ENCODE measurements at places on chromosomes 13 and 19.

DNA sequence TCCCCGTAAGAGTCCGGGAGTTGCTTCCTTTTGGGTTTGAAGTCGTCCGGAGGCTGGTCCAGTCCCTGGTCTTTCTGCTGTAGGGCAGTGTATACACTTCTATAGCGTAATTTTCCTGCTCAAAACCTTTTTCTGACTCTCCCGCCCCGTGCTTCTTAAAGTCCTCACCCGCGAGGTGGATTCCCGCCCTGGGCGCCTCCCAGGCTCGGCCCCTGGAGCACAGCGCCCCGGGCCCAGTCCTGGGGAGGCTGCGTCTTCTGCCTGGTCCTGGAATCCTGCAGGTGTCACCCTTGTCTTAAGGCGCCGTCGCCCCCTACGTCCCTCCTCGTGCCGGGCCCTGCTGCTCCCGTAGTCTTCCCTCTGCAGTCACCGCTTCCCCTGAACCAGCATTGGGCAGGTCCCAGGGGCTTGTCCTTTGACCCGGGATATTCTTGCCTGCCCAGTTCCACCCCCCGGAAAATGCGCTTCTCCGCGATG, 34.4 kb upstream of the ZNF808 start:
- peaks cover 4% of the 10 kb centered on the region for H3K4me1 ChIP-seq
- DNase-seq, result peak; percentile 32
- no peak overlapping the region for H3K27ac ChIP-seq
- peak overlapping the region; percentile 35 for H3K4me3 ChIP-seq

DNA sequence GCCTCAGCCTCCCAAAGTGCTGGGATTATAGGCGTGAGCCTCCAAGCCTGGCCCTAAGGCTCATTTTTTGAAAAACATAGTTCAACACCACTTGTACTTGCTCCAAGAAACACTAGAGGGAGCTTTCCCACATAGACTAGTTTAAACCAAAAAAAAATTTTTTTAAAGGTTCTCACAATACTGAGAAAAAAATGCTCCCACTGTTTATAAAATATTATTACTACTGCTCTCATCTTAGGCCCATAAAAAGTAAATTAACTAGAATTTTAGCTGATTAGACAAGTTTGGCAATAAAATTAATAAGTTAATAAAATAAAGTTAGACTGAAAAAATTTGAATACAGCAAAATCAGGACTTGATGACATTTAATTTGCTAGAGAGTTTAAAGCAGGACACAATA, 109.5 kb downstream of the TBC1D4 start:
- H3K4me1 ChIP-seq, result peaks cover 2% of the 10 kb centered on the region
- no peak overlapping the region for H3K4me3 ChIP-seq
- no peak overlapping the region for H3K27ac ChIP-seq
- no peaks in the 10 kb centered on the region for H3K36me3 ChIP-seq
- peak; percentile 82 for DNase-seq
- no peaks in the 10 kb centered on the region for H3K27me3 ChIP-seq

GRCh38 chr13:50378509-50379044, 363.3 kb downstream of the KCNRG start:
- DNase-seq, result no peak
- no peak overlapping the region for H3K4me3 ChIP-seq
- no peaks in the 10 kb centered on the region for H3K4me1 ChIP-seq
- no peaks in the 10 kb centered on the region for H3K36me3 ChIP-seq

- no peaks in the 10 kb centered on the region for H3K27me3 ChIP-seq
- H3K27ac ChIP-seq, result no peak overlapping the region
- no peak for DNase-seq
- H3K36me3 ChIP-seq, result no peaks in the 10 kb centered on the region
- no peak overlapping the region for H3K4me3 ChIP-seq
Measured at GRCh38 chr13:78700121-78700910, 41.4 kb upstream of the OBI1 start.

GRCh38 chr13:22880741-22881720, 299.7 kb upstream of the SGCG start:
- DNase-seq, result no peak
- no peaks in the 10 kb centered on the region for H3K36me3 ChIP-seq
- H3K27me3 ChIP-seq, result no peaks in the 10 kb centered on the region
- H3K4me1 ChIP-seq, result no peaks in the 10 kb centered on the region
- no peak overlapping the region for H3K4me3 ChIP-seq

DNA sequence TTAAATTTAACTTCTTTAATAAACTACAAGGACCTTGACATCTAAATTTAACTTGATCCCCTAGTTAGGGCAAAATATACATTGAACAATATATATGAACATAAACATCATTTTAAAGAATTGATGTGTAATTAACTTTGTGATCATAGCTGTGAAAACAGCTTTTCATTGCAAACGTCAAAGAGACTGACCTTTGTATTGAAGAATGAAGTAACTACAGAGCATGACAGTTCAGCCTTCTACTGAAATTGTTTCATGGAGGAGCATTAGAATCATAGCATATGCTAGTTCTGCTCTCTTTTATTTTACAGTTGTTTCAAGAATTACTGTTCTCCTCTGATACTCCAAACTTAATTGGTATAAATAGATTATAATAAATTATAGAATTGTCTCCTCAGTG, 123.4 kb upstream of the PRR20A start:
- no peak overlapping the region for H3K27ac ChIP-seq
- H3K27me3 ChIP-seq, result no peaks in the 10 kb centered on the region
- H3K4me3 ChIP-seq, result no peak overlapping the region
- no peaks in the 10 kb centered on the region for H3K4me1 ChIP-seq

GRCh38 chr13:51873837-51874236, 12.1 kb downstream of the CCDC70 start:
- no peak overlapping the region for H3K27ac ChIP-seq
- H3K36me3 ChIP-seq, result no peaks in the 10 kb centered on the region
- peaks cover 3% of the 10 kb centered on the region for H3K4me1 ChIP-seq
- no peaks in the 10 kb centered on the region for H3K27me3 ChIP-seq
- no peak for DNase-seq

GRCh38 chr19:7247155-7247554, 47.1 kb downstream of the INSR start:
- no peaks in the 10 kb centered on the region for H3K27me3 ChIP-seq
- no peak for DNase-seq
- H3K27ac ChIP-seq, result no peak overlapping the region
- no peaks in the 10 kb centered on the region for H3K36me3 ChIP-seq
- no peaks in the 10 kb centered on the region for H3K4me1 ChIP-seq

Measured in muscle of leg (tissue), 16 donors.